ENCODE measurements at places on chromosomes 4 and X. TPM values are rescaled to one million over a fixed set of nuclear protein-coding genes. Genes with fewer than 3 reads are reported as not detected.

Gene GASK1B
- total RNA-seq: not detected

Gene ZNF141
- total RNA-seq: 30.8 TPM

Gene MAOB
- not detected for total RNA-seq

Gene HSD17B13
- not detected for total RNA-seq

Gene SMIM43
- total RNA-seq: not detected

- no peaks in the 10 kb centered on the region for H3K27me3 ChIP-seq
- no peak overlapping the region for H3K4me3 ChIP-seq
- H3K27ac ChIP-seq: no peak overlapping the region
These were observed 16.6 kb downstream of the GEMIN8 start for GRCh38 chrX:14013054-14013453.

DNA sequence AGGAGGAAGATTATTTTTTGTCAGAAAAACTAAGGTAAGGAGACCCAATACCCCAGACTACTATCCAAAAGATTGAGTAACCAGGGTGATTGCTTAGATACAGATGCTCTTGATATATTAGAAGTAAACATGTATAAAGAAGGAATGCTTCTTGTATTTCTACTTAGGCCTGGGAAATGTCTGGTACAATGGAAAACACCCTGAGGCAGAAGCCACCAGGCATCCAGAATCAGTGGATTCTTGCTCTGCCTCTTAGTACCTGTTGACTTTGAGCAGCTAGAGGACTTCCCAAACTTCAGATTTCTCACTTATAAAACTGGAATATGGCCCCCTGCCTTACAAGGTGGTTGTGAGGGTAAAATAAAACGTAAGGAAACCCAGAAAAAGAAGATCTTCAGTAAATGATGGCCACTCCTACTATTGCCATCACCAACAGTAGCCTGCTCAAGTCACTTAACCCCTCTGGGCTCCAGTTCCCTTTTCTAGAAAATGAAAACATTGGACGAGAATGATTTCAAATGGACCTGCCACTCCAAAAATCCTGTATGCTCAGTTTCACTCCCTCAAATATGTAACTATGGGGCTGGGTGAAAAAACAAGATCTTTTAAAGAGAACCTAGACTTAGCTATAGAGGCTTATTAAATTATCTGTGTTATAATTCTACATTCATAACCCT is 56.6 kb downstream of the AMELX start:
- H3K27me3 ChIP-seq: no peaks in the 10 kb centered on the region
- H3K4me3 ChIP-seq: no peak overlapping the region
- no peaks in the 10 kb centered on the region for H3K4me1 ChIP-seq
- no peaks in the 10 kb centered on the region for H3K36me3 ChIP-seq
- no peak overlapping the region for H3K27ac ChIP-seq
- no peak for DNase-seq

DNA sequence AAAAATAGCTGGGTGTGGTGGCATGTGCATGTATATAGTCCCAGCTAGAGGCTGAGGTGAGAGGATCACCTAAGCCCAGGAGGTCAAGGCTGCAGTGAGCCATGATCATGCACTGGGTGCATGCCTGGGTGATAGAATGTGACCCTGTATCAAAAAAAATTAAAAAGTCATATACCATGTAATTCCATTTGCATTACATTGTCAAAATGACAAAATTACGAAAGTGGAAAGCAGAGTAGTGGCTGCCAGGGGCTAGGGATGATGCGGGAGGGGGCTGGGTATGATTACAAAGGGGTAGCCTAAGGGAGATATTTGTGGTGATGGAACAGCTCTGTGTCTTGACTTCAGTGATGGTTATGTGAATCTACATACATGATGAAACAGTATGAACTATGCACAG is 97.8 kb downstream of the KDR start:
- no peak for DNase-seq
- H3K27me3 ChIP-seq: no peaks in the 10 kb centered on the region
- no peak overlapping the region for H3K4me3 ChIP-seq

All from activated CD4-positive, alpha-beta T cell treated with anti-CD3 and anti-CD28 coated beads, Interleukin-2, amount 10 ng/mL, durations not matched to agents 7 days and 5 days (primary cell).